SK-N-SH treated with all-trans-retinoic acid at 6 μM for 48 hours (cell line): ENCODE measurements at places on chromosomes 4 and X.

- no peak for ATAC-seq
Measured at GRCh38 chr4:1595789-1596325, 88.3 kb downstream of the FAM53A start.

- ATAC-seq, result no peak
Measured at GRCh38 chrX:121949041-121949760, 901.8 kb downstream of the GLUD2 start.

GRCh38 chr4:19401301-19402080 lies 850.2 kb upstream of the SLIT2 start:
- no peak for ATAC-seq

GRCh38 chrX:124421898-124422655 lies 75.7 kb downstream of the SH2D1A start:
- no peak for ATAC-seq

- no peak for ATAC-seq
Measured at GRCh38 chrX:53746718-53747117, 60.2 kb upstream of the HUWE1 start.

DNA sequence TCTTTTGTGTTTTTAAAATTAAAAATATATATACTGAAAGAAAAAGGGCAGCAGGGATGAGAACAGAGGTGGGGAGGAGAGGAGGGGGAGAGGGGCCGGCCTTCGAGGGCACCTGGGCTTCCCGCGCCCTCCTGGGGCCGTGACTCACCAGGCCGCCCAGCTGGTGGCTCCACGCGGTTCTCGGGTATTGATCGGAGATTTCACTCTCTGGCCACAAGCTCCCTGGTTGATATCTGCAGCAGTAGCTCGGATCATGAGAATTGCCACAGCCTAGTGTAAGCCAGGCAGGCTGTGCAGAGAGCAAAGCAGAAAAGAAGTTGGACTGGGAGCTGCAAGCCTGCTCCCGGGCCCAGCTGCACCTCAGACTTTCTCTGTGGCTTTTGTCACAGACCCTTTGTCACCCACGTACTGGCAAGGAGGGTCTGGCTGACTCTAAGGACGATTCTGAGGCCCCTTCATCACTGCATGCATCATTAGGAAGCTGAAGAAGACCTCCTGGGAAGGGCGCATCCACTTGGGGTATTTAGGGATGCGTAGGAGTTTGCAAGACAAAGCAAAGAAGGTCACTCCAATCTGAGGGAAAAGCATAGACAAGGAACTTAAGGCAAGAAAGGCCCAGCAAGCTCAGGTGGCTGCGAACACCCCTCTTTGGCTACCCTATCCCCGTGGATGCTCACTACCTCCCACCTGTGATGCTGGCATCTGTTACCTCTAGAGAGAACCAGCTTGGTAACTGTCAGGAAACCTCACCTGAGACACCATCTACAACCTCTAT lies 71.7 kb downstream of the CPZ start:
- ATAC-seq, result no peak

- ATAC-seq, result no peak
Measured at GRCh38 chr4:93867416-93868001, 39.0 kb downstream of the ATOH1 start.

- ATAC-seq, result no peak
Measured at GRCh38 chr4:53640576-53641453, 49.5 kb upstream of the LNX1 start.

GRCh38 chr4:113049421-113050370 lies at the start of gene ANK2:
ANK2 (plus strand) TSS chr4:113049653; CDS start chr4:113049729, 76 bp downstream.
- peak; percentile 81 for ATAC-seq

- no peak for ATAC-seq
Measured at GRCh38 chr4:2787230-2788100, 5.4 kb upstream of the SH3BP2 start.

- ATAC-seq, result no peak
Measured at GRCh38 chr4:121709766-121710405, 13.1 kb upstream of the ANXA5 start.

DNA sequence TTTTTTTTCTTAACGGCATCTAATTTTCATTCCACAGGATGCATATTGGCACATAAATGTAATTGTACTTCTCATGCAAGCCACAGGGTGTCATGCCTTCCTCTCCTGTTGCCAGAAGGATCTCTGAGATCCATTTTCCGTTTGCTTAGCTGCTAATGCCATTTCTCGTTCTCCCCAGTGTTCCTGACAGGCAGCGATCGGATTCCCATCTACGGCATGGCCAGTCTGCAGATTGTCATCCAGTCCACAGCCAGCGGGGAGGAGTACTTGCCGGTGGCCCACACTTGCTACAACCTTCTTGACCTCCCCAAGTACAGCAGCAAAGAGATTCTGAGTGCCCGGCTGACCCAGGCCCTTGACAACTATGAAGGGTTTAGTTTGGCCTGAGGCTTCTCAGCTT lies 8.9 kb upstream of the NAP1L5 start:
- ATAC-seq, result peak; percentile 97

GRCh38 chr4:165563851-165564250 lies 185.0 kb downstream of the CPE start:
- ATAC-seq, result no peak
